Left forelimb (tissue), 1 donor: ENCODE measurements at places on chromosomes 1 and 21.
A peak's percentile ranks its signal among the peaks of the same experiment; 100 is the strongest.

- DNase-seq, result no peak
Observed at GRCh38 chr1:91283421-91283726, 121.3 kb downstream of the HFM1 start.

GRCh38 chr1:191674626-191675179 lies 483.6 kb upstream of the RGS18 start:
- DNase-seq, result no peak

DNA sequence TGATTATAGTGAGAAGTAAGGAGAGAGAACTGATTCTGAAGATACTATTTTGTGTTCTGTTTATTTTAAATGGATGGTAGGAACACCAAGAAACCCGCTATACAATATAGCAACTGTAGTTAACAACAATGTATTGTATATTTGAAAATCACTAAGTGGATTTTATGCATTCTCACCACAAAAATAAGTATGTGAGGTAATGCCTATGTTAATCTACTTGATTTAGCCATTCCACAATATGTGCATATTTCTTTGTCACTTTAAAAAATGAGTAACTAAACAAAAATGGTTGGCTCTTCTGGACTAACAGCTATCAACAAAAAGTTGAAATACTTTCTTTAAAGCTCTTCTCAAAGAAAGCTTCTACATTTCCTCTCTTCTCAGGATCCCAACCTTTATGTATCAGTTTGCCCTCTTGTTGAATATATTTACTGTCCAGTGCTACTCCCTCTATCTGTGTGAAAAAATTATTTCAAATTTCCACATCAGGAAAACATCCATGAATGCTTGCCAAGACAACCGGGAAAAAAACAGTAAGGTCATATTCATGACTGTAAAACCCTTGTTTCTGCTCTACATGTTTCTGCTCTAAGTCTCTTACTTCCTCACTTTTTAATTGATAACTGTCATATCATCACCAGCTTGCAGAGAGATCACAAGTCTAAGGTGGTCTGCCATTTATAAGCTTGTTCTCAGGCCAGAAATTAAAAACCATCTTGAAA lies 27.0 kb downstream of the CLCA4 start:
- DNase-seq, result no peak

- no peak for DNase-seq
Observed at GRCh38 chr1:203629016-203629506, 2.4 kb downstream of the ATP2B4 start.

DNA sequence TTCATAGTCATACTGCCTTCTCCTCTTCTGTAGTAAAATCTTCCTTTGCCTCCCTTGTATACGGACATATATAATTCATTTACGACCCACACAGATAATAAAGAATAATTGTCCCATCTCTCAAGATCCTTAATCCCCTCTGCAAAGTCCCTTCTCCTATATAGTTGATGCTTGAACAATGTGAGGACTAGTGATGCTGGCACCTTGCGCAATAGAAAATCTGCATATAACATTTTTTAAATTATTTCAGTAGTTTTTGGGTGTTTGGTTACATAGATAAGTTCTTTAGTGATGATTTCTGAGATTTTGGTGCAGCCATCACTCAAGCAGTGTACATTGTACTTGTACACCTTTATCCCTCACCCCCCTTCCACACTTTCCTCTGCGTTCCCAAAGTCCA lies 21.0 kb downstream of the DIRAS3 start:
- DNase-seq, result no peak

DNA sequence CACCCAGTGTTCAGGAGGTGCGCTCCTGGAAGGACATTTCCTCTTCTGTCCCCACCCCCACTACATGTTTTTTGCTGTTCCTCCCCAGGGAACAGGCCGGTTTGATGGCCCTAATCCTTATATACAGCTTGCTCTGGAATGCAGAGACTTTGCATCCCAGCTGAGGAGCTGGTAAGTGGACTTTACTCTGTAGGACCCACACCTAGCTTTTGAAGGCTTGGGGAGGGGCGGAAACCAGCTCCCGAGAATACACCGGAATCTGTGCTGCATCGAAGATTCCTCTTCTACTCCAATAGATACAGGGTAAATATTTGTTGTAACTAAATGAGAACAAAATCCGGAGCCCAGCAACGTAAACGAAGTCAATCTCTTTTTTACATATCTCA lies 1.2 kb upstream of the CGN start:
- no peak for DNase-seq

- no peak for DNase-seq
Observed at GRCh38 chr21:42929969-42930368, 4.5 kb upstream of the ERVH48-1 start.

DNA sequence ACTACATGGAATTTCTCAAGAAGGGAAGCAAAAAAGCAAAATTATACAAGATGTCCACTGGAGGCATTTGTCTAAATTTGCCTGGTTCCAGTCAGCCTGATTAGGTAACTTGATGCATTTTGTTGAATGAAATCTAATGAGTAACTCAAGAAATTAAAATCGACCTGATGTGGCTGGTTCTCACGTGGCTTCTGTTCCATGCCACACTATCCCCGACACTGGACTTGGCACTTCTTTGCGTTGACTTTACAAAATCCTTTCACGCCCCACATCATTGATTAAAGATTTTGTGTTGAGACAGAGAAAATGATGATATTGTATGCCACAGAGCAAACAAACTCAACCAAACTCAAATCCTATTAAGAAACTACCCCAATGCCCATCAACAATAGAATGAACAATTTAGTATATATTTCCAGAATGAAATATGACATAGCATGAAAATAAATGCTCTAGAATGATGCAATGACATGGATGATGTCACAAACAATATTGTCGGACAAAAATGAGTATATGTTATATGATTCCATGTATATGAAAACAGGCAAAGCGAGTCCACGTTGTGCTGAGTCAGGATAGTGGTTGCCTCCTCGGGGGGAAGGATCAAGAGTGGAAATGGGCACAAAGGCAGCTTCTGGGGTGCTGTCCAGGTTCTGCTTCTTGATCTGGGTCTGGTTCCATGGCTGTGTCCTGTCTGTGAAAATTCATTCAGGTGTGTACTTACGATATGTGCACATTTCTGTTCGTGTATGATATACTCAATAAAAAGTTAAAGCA lies 12.9 kb upstream of the HMGCS2 start:
- DNase-seq, result no peak

DNA sequence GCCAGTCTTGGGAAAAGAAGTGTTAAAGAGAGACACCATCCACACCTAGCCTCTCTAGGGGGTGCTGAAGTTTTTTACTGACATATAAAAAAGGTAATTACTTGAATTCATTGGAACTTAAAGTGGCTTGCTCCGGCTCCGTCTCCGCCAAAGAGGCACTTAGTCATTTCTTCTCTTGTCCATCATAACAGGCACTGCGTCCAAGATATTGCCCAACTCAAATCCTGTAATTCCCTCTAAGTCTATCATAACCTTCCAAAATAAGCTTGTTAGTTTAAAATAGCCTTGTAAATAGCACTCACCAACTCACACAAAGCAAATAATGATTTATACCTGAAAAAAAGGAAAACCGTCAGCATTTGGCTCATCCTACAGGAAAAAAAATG lies 160.5 kb downstream of the ZBTB18 start:
- no peak for DNase-seq

DNA sequence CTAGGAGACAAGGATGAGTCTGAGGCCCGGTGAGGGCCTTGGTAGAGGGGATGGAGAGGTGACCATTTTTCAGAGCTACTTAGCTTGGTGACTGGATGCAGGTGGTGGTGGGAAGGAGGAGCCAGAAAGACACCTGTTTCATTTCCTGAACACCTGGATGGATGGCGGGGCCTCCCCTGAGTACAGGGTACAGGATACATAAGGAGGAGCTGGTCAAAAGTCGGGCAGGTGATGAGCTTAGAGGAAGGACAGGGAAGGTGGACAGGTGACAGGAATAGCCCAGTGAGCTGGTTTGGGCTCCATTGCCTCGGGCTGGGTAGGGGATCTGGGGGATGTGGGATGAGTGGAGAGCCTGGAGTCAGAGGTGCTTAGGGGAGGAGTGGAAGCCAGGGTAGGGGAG lies 6.3 kb downstream of the FAAH start:
- DNase-seq, result no peak

- no peak for DNase-seq
Observed at GRCh38 chr21:29625990-29626389, 313.8 kb downstream of the GRIK1 start.

- DNase-seq, result no peak
Observed at GRCh38 chr1:115727706-115728249, 40.7 kb downstream of the CASQ2 start.

GRCh38 chr1:52601991-52602855 lies at the start of gene GPX7:
Gene GPX7, plus strand, starts transcription at chr1:52602371. Its CDS starts 39 bp downstream, at chr1:52602410.
- DNase-seq, result peak; percentile 72

GRCh38 chr21:45583831-45584509 lies 41.7 kb upstream of the SLC19A1 start:
- DNase-seq, result peak; percentile 17
